Activated CD8-positive, alpha-beta T cell treated with anti-CD3 and anti-CD28 coated beads, Interleukin-2, amount 10 ng/mL, durations not matched to agents 7 days and 5 days (primary cell): ENCODE measurements at places on chromosomes 16 and 17. TPM values are rescaled to one million over a fixed set of nuclear protein-coding genes. Genes with fewer than 3 reads are reported as not detected.

SALL1 gene
- total RNA-seq = not detected

EVPLL gene
- total RNA-seq = not detected

KRTAP17-1 gene
- not detected for total RNA-seq

RHBDL1 gene
- 1.4 TPM for total RNA-seq

EVI2B gene
- total RNA-seq = 49.1 TPM

PRKCB gene
- 105 TPM for total RNA-seq

DOC2B gene
- total RNA-seq = not detected

SMIM36 gene
- not detected for total RNA-seq

HS3ST2 gene
- total RNA-seq = not detected

TSR3 gene
- total RNA-seq = 50.7 TPM

NTN3 gene
- total RNA-seq = 0.10 TPM

SLC2A4 gene
- not detected for total RNA-seq

ZNF689 gene
- 12.0 TPM for total RNA-seq

LUC7L gene
- total RNA-seq = 58.4 TPM

KRTAP1-5 gene
- not detected for total RNA-seq

TMEM11 gene
- total RNA-seq = 22.2 TPM

KRTAP9-8 gene
- not detected for total RNA-seq

GDPD3 gene
- total RNA-seq = 12.6 TPM

RNF135 gene
- total RNA-seq = 7.2 TPM

INPP5K gene
- total RNA-seq = 37.6 TPM

HBA1 gene
- not detected for total RNA-seq

NPIPB13 gene
- total RNA-seq = 24.3 TPM

NLRC3 gene
- 92.6 TPM for total RNA-seq

KRTAP3-1 gene
- total RNA-seq = not detected

KRTAP4-9 gene
- total RNA-seq = not detected

FNDC8 gene
- total RNA-seq = not detected

CCR7 gene
- total RNA-seq = 173 TPM

GPR179 gene
- 0.08 TPM for total RNA-seq

KRT36 gene
- not detected for total RNA-seq

SMIM22 gene
- total RNA-seq = not detected

PROCA1 gene
- 6.1 TPM for total RNA-seq

HCRT gene
- total RNA-seq = not detected

STX8 gene
- 71.0 TPM for total RNA-seq

TP53TG3D gene
- not detected for total RNA-seq

MFSD6L gene
- total RNA-seq = 1.5 TPM

G6PC1 gene
- not detected for total RNA-seq

KCNG4 gene
- total RNA-seq = not detected

TBC1D3G gene
- not detected for total RNA-seq

CCDC92B gene
- not detected for total RNA-seq

NPIPB5 gene
- 303 TPM for total RNA-seq

PRSS53 gene
- total RNA-seq = 5.3 TPM

HOXB1 gene
- total RNA-seq = not detected

SLC38A7 gene
- total RNA-seq = 10.3 TPM

TBC1D3E gene
- not detected for total RNA-seq
